ENCODE measurements at places on chromosomes 2 and 18.
A peak's percentile ranks its signal among the peaks of the same experiment; 100 is the strongest.

- no peak for DNase-seq
Measured at GRCh38 chr2:160910681-160911080, 249.5 kb upstream of the TANK start.

GRCh38 chr18:59536166-59536565, 161.1 kb downstream of the CCBE1 start:
- DNase-seq, result no peak

GRCh38 chr2:149819356-149819957, 231.9 kb upstream of the MMADHC start:
- DNase-seq, result no peak

- no peak for DNase-seq
Measured at GRCh38 chr2:239726631-239727181, 298.4 kb downstream of the NDUFA10 start.

- no peak for DNase-seq
Measured at GRCh38 chr18:74683573-74683972, 85.9 kb downstream of the ZNF407 start.

DNA sequence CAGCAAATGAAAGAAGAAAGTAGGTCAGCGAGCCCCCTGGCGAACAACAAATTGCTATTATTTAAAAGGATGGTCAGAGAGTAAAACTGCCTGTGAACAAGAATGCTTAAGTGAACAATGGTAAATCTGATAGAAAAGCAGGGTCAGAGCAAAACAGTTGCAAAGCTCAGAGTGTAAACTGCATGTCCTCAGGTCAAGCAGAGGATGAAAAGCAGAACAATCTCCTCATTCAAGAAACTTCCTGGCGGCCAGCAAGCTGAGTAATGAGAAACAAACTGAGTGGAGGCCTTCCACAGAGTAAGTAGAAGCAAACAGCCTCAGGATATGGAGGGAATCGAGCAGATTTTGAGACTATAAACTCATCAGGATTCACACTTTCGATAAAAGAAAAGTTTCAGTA, 117.9 kb downstream of the PPP1R1C start:
- no peak for DNase-seq

GRCh38 chr2:187554011-187554703, at the start of gene TFPI:
TFPI (minus strand) TSS chr2:187554435; CDS start chr2:187503768, 50,667 bp downstream.
- DNase-seq, result no peak

- DNase-seq, result no peak
Measured at GRCh38 chr2:96916156-96916630, 46.3 kb upstream of the SEMA4C start.

- peak; percentile 12 for DNase-seq
Measured at GRCh38 chr2:130728007-130728454, 839 bp upstream of the GPR148 start.

- no peak for DNase-seq
Measured at GRCh38 chr2:6860296-6860695, 5.4 kb downstream of the CMPK2 start.

DNA sequence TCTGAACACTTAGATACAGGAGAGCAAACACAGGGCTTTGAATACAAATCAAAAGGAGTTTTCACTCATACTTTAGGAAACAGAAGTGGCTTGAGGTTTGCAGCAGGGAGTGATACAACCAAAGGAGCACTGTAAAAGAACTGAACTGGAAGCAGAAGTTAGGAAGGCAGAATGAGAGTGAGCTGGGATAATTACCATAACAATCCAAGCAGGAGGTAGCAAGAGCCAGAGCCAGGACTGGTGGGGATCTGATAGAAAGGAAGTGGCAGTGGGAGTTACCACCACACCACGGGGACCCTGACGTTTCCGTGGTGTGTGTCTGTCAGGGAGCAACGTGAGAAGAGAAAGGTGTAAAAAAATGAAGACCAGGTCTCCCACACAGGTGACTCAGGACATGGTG, 81.3 kb upstream of the EPB41L3 start:
- DNase-seq, result no peak

- DNase-seq, result no peak
Measured at GRCh38 chr2:45567288-45567963, 43.6 kb downstream of the SRBD1 start.

DNA sequence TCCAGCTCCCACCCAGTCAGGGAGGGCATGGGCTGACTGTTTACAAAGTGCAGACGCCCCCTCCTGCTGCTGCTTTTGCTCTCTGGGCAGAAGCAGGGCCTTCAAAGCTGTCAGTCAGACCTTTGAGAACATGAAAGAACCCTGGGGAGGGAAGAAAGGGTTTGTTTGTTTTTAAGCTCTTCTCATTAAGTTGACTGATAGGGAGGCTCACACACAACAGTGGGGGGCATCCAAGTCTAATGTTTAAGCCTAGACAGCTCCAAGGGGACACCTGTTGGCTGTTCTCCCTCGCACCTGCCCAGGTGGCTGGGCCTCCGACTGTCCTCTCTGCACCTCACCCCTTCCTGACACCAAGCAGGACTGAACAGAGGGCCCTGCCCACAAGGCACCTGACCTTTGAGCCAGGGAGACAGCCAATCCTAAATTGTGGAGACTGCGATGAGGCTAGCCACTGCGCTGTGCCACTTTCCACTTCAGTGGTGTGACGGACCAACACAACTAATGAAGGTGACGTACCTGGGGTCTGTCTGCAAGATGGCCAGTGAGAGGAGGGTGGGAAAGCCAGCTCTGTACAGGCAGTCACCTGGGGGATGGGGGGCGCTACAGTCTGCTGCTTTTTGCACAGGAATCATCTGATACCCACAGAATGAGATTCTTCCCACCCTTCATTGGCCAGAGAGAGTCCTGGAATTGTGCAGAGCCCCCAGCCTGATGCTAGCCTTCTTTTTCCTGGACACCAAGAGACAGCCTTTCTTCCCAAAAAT, 16.3 kb downstream of the ST6GAL2 start:
- DNase-seq, result no peak

Data from transverse colon (tissue), 4 donors.